Stimulated activated naive CD8-positive, alpha-beta T cell treated with anti-CD3 and anti-CD28 coated beads, Interleukin-15, Interleukin-2, amounts not matched to agents 100 U/mL and 50 U/mL, for 24 hours (primary cell): ENCODE measurements at places on chromosomes 5 and 9.

DNA sequence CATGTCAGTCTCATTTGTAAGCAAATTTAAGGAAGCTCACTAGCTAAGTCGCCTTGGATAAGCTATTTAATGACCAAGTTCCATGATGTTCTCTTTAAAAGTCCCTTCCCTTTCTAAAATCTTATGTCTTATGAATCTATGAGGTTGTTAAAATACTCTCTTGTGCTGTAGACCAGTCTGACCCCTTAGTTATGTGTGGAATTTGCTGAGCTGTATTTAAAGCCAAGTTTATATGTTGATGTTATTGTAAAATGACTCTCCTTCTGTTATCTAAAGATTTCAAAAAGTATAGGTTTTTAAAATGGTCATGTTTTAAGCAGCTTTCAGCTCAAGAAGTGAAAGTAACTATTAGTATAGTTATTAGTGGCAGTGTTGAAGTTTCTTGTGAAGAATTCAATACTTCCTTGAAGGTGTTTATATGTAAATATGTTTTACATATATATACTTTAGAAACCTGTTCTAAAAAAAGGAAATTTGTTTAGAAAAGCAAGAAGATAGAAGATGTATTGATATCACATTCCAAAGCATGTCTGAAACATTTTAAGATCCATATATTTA lies 92.2 kb downstream of the CDC42SE2 start:
- DNase-seq: no peak

DNA sequence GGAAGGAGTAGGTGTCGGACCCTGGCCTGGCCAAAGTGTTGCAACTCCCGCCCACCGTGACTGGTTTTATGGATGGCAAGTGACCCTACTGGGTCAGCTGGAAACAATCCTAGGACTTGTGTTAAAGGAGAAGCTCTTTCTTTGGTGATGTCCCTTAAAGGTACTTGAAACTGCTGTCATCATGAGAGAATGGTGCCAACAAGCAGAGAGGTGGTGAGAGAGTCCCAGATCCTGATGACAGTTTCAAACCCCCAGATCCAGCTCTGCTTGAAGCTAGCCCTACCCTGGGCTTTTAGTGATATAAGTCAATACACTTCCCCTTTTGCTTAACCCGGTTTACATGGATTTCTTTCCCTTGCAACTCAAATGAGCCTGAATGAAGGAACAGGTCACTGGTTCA lies 72.5 kb upstream of the UBTD2 start:
- DNase-seq: no peak

- DNase-seq: no peak
Observed at GRCh38 chr9:78753039-78753438, 456.1 kb downstream of the PSAT1 start.

DNA sequence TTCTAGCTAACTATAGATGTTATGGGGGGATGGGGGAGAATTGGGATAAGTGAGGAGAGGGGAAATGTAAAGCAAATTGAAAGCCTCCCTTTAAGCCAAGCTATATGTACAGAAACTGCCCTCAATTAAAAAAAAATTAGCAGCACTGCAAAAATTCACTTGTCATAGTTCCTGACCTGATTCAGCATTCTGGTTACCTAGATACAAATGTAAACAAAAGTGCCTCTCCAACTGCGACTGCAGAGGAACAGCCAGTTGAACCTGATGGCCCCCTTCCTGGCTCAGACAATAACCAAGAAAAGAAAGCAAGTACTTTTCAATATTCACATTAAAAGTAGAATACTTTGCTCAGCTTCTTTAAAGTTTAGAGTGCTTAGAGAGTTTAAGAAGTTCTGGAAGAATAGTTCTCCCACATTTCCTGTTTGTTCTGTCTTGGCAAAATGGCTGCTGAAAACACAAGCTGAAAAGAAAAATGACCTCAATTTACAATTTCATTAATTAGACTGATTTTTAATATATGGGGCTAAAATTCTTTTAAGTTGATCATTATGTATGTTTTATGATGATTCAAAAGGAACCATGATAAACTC lies 1.5 kb downstream of the FAM81B start:
- DNase-seq: no peak

- no peak for DNase-seq
Observed at GRCh38 chr5:72456391-72457074, 50.7 kb downstream of the ZNF366 start.

DNA sequence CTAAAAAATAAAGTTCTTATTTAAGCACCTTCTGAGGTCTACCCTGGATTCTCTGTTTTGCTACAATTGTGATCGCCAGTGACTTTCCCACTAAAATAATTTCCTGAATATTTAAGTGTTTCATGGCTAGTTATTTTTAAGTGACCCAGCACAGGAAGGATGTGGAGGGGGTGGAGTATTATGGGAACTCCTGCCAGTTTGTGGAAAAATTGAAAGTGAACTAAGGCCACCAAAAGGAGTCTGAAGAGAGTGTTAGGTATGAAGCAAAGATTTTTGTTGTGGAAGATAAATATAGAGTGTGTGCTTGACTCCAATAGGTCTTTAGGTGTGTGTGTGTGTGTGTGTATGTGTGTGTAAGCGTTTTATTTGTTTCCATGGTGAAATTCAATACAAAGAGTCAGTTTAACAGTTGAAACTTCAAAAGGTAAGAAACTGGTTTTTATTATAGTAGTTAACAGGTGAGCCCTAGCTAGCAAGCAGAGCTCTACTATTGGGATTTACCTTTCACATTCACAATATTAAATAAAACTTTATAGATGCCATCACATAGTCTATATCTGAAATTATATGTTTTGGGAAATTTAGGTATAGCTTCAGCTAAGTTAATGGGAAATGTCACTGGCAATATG lies 25.6 kb downstream of the RASGRF2 start:
- no peak for DNase-seq

DNA sequence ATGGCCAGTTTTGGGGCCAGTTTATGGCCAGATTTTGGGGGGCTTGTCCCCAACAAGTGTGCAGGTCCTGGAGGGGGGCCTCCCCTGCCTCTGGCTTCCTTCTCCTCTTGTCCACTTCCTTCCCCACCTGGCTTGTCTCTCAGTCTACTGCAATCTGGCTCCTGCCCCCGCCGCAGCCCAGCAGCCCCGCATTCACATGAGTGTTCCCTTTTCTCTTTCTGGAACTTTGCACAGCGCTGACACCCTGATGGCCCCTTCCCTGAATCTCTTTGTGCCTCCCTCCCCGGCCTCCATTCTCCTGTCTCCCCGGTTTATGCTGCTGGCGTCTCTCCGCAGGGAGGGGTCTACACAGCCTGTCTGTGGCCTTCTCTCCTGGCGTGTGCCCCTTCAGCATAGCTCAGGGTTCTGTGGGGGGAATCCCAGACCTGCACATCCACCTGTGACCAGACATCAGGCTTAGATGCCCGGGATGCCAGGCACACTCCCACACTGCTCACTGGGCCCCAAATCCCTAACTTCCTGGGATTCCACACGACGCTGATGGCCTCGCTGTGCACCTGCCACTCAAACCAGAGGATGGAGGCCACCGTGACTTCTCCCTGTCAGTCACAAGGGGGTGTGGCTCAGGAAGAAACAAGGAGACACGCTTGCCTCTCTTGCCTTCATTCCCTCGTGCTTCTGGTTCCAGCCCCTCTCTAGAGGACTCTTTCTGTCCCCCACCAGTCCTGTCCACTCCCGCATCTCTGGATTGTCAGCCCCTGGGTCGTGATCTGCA lies 17.5 kb downstream of the TRIP13 start:
- DNase-seq: no peak

DNA sequence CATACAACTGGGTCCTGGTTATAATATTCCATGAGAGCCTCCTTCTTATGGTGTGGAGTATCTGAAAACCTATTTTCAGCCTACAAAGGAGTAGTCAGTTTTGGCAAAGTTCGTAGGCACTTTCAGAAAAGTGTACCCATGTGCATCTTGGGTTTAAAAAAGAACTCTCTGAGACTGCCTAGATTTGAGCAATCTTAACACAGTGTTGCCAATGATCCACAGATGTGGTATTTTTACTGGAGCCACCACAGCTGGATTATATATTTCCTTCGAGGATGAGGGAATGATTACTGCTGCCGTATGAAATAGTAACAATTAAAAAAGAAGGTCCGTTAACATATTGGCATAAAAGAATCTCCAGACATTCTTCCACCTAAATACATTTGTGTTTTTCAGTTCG lies 1.1 kb downstream of the PALM2AKAP2 start:
- DNase-seq: no peak

GRCh38 chr5:61734001-61734400 lies 401.9 kb downstream of the ZSWIM6 start:
- DNase-seq: no peak

- DNase-seq: no peak
Observed at GRCh38 chr5:112253478-112254250, 165.4 kb downstream of the EPB41L4A start.

GRCh38 chr9:112078432-112078831 lies 96.7 kb downstream of the SUSD1 start:
- DNase-seq: no peak

GRCh38 chr9:116550696-116551436 lies 136.2 kb upstream of the TRIM32 start:
- DNase-seq: no peak

DNA sequence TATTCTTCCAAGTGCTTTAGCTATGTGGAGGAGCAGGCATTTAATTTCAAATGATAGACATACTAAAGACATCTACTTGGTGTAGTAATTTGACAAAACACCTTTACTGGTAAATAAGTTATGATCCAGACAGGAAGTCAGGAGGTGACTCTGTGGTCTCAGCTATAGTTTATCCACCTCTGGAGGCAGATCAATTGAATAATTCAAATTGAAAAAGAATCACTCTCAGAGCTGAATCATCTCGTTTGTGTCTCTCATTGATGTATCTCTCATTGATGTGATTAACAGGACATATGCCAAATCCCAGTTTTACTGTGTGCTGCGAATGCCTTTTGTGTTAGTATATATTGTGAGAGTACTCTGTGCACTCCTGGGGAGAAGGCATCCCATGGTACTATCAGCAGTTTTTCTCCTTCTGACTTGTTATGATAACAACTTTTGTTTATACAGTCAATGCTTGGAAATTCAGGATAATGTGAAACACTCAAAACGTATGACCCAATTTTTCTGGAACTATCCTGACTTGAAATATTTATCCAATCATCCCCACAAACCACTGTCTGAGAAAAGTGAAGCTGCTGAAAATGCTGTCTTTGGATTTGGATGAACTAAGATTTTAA lies 48.5 kb upstream of the DAB2 start:
- no peak for DNase-seq

DNA sequence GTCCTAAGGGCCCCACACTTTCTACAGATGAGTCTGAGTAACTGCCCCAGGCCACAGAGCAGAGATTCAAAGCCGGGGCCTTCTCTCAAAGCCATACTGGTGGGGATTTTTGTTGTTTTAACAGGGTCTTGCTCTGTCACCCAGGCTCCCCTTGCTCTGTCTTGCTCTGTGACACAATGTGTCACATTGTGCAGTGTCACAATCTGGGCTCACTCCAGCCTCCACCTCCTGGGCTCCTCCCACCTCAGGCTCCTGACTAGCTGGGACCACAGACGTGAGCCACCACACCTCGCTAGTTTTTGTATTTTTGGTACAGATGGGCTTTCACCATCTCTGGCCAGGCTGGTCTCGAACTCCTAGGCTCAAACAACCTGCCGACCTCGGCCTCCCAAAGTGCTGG lies 8.6 kb downstream of the AGPAT2 start:
- DNase-seq: no peak
